Islet precursor cell (in vitro differentiated cells): ENCODE measurements at places on chromosomes 2 and 18.
A peak's percentile ranks its signal among the peaks of the same experiment; 100 is the strongest.

DNA sequence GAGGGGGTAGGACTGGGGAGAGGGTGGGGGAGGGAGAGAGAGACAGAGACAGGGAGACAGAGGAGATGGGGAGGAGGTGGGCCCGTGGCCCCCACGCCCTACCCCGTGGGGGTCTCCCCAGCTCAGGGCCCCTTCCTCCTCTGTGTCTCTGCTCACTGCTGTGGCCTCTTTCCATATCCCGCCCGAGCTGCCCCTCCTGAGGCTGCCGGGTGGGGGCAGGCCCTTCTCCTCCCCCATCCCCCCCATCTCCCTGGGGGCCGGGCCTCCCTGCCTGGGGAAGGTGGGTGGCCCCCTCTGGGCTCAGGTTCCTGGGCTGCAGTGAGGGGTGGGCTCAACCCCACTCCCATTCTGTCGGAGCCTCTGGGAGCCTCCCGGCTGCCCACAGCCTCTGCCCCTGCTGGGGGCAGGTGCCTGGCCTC, 332 bp upstream of the PDCD1 start:
- no peak for DNase-seq

DNA sequence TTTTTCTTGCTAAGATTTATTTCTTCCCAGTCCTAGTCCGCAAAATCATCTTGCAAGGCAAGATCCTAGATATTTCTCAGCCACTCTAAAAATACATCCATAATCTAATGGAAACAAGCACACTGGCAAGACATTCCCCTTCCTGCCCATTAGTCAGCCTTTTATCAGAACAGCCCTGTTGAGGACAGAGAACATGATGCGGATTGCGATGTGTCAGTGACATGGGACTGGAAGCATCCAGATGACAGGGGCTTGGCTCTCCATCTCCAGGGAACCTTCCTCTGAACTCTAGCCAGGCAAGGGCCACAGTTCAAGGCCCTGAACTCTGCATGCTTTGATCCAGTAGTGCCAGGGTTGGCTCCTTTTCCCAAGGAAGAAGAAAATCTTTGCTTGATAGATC, 70.0 kb downstream of the VSNL1 start:
- peak; percentile 61 for DNase-seq

DNA sequence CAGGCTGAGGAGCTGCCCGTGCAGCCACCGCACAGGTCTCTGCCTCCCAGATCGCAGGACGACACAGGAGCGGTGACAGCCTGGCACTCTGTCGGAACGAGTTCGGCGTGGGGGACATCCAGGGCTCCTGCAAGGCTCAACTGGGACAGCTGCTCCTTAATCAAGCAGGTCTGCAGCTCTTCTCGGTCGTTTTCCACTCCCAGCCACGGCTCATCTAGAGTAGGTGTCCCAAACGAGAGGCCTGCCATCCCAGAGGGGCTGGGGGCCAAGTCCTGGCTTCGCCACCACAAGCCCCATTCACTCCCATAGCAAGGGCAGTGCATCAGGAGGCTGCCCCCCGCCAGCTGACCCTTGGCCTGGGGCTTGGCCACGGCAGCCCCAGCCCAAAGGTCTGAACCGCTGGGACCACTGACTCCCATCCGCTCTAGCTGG, 22.5 kb downstream of the PASK start:
- no peak for DNase-seq

- no peak for DNase-seq
Observed at GRCh38 chr18:71011389-71011788, 722.5 kb downstream of the SOCS6 start.

GRCh38 chr2:72033636-72034035, 114.0 kb downstream of the CYP26B1 start:
- DNase-seq, result no peak

DNA sequence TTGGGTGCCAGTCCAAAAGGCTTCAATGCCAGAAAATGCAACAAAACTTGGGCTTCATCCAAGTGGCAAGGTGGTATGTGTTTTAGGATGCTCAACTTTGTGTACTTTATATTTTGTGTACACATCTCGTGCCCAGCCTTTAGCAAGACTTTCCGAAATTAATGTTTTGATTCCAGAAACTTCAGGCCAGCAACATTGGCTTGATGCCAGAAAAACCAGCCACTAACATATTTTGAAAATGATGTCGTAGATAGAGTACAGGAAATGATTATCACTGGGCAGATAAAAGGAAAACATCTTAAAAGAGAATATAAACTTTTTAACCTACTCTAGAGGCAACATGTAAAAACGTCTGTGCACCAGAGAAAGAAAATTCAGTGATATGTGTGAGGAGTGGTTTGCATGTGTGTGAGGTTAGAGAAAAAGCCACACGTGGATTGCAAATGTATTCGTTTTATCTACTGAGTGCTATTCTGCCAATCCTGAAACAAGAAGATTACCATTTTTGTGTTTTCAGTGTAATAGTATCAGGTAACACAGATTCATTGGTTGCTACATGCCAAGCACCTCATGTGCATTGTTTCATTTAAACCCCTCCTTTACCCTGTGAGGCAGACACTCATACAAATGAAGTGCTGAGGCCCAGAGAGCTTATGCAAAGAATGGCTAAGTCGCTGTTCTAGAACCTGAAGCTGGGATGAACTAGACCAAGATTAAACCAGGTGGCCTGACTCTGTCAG, 264.8 kb downstream of the C1D start:
- no peak for DNase-seq

DNA sequence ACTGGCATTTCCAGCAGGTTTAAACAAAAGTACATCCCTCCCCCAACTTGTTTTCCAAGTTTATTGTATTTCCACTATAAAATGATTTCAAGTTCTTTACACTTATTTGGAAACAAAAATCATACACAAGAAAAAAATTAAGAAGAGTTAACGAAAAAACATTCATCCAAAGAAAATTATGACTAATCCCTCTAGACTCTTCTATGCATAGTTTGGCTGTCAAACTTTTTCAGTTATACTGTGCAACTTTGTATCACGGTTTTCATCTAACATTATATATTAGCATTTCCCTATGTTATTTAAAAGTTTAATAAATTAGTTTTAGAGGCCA, 627 bp downstream of the WDCP start:
- no peak for DNase-seq
